ENCODE measurements at places on chromosomes 6 and 20.

GRCh38 chr6:84927551-84927950, 163.2 kb upstream of the TBX18 start:
- no peak for DNase-seq

- no peak for DNase-seq
These were observed 31.8 kb downstream of the PSMB9 start for GRCh38 chr6:32885698-32886286.

DNA sequence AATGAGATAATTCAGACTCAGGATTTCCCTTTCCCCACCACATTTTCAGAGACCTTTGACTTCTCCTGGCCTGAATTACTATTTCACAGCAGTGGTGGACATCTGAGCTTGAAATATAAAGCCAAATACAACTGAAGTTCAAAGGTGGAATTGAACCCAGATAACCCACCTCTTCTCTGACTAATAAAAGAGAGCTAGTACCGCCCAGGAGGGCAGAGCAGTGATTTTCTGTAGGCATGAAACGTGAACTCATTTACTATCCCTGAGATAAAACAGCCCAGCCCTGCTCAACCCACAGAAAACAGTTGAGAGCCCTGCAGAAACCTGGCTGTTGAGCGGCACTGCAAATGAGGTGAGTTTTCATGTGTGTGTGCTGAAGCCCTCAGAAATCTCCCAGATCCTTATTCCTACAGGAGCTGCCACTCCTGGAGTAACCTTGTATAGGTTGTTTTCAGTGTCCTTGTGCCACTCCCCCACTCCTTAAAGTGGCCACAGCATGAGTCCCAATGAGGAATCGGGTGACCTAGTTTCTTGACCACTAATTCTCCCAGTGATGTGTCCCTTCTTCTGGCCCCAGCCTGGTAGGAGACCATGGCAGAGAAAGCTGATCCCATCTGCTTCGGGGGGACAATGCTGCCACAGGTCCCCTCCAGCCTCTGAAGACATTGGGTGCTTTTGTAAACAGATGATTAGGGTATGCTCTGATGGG, 99.2 kb downstream of the NOL4L start:
- DNase-seq, result no peak

GRCh38 chr6:5645328-5646290, 361.1 kb downstream of the NRN1 start:
- DNase-seq, result no peak

GRCh38 chr6:35086636-35087360, 54.3 kb downstream of the TCP11 start:
- no peak for DNase-seq

DNA sequence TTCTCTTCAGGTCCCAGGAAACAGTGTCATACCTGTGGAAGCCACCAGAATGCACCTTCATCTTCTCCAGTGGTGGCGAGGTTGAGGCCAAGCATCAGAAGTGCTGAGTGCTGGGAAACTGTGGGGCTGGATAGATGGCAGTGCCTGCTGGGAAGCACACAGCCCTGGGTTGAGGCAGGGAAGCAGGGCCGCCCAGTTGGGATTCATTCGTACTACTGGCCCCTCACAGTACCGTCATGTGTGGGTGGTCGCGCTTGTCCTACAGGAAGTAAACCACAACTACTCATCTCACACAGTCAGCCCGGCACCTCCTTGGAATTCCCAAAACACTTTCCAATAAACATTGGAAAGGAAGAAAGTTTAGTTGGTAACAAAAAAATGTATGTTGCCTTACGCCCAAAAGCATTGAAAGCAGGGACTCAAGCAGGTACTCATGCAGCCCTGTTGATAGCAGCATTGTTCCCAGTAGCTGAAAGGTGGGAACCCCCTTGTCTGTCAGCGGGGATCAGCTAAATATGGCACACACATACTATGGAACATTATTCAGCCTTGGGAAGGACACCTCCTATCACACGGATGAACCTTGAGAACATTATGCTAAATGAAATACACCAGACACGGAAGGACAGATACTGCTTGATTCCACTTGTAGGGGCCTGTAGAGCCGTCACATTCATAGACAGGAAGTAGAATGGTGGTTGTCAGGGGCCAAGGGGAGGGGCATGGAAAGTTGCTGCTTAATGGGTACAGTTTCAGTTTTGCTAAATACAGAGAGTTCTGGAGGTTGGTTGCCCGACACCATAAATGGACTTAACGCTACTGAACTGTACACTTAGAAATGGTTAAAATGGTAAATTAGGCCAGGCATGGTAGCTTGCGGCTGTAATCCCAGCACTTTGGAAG, 162.7 kb downstream of the MTHFD1L start:
- DNase-seq, result no peak

DNA sequence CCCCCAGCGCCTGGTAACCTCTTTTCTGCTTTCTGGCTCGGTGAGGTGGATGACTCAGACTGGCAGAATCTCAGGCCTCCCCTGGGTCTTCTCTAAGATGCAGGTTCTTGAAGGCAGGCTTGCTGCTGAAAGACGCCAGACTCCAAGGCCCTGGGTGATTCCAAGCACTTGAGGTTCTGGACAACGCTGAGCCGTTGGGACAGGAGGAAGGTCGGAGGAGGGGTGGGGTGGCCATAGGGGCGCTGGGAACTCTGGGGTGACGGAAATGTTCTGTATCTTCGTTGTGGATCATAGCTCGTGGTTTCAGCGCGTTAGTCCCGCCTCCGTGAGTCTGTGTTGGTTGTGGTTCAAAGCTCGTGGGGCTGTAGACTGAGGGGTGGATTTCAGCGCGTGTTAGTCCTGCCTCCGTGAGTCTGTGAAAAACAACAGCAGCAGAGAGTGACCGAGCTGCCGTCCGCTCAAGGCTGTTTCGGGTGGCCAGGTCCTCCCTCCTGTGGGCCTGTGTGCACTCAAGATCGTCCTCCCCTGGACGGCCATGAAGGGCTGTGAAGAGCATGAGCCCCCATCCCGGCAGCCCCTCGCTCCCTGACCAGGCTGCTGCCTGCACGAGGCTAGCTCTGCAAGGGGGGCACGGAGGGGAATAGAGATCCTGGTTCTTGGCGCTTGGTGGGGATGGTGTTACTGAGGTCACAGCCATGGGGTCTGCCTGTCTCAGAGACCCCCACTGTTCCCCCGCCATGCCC, 7.7 kb downstream of the NTSR1 start:
- peak; percentile 20 for DNase-seq

DNA sequence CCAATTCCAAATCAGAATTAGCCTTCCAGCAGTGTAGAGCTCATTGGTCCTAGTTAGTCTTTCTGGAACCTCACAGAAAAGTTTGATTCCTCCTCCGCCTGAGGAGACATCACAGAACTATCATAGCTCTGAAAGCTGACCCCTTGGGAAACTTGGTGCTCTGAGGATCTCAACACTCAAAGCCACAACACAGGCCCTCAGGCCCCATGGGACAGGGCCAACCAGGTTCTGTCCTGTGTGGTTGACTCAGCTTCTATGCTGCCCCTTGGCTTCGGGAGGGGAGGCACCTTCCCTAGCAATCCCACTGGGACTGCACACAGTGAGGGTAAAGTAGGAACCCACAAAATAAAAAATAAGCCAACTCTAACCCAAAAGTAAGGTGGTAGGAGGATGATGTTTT, 237.5 kb upstream of the ECI2 start:
- no peak for DNase-seq

- DNase-seq, result no peak
These were observed 1.1 kb downstream of the PTCHD4 start for GRCh38 chr6:48109944-48110343.

DNA sequence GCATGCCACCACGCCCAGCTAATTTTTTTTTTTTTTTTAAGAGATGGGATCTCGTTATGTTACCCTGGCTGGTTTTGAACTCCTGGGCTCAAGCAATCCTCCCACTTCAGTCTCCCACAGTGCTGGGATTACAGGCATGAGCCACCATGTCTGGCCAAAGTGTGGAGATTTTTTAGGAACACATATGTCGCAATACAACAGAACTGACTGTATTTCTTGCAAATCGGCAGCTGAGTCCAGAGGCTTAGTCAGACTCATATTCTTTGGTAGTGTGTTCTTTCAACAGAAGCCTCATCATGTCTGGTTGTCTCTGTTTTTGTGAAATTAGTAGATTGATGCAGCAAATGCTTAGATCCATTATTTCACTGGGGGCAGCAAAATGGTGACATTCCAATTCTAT, 23.9 kb upstream of the CD164 start:
- no peak for DNase-seq

GRCh38 chr6:40482532-40482931, 104.6 kb downstream of the LRFN2 start:
- DNase-seq, result no peak

DNA sequence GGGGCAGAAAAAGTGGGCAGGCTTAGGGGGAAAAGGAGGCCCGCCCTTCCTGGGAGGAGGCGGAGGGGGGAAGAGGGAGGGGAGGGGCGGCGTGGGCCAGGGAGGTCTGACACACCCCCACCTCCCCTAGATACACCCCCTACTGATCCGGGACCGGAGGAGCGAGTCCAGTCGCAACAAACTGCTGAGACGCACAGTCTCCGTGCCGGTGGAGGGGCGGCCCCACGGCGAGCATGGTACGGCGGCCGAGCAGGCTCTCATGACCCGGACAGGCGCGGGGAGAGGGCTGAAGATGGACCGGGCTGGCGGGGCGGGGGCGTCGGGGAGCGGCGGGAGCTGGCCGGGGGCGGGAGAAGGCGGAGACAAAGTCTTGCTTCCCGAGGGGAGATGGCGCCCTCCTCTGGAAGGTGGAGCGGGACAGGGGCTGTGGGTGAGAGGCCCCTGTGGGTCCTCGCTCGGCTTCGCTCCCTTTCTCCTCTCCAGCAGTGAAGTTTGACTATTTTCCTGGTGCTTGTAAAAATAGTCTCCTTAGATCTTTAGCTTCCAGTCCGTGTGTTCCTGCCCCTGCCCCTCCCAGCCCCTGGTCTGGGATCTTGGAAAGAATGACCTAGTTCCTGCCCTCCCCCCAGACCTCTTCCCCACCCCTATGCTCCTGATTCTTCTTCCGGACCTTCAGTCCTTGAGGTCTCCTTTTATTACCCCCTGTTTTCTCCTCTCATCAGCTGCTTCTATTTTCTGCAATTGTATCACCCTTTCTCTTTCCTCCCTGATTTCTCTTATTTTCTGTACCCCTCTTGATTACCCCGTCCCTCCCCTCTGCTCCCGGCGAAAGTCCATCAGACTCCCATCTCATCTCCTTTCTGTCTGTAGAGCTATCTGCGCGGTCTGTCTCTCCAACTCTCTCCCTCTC, 6.1 kb downstream of the SYNGAP1 start:
- peak; percentile 60 for DNase-seq

DNA sequence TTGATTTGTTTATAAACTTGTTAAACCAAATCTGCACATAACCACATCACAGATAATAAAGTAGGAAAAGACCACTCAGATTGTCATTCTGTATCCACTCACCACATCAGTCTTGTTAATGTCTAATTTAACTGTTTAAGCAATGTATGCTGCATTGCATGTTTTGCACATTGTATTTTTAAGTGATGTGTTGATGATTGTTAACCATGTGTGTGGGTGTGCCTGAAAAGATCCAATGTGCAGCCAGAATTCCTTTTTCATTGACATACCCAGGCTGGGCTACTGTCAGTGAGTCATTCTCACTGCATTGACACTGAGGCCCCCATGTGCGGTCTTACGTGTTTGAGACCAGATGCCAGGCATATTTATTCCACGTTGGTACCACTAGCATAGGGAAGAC, 167.3 kb downstream of the TRMT11 start:
- no peak for DNase-seq

- no peak for DNase-seq
These were observed 20.1 kb downstream of the TOP1 start for GRCh38 chr20:41048461-41049301.

GRCh38 chr6:108720827-108721226, 127.4 kb upstream of the ARMC2 start:
- DNase-seq, result no peak

- DNase-seq, result no peak
These were observed 113.3 kb upstream of the SSTR4 start for GRCh38 chr20:22921595-22922421.

DNA sequence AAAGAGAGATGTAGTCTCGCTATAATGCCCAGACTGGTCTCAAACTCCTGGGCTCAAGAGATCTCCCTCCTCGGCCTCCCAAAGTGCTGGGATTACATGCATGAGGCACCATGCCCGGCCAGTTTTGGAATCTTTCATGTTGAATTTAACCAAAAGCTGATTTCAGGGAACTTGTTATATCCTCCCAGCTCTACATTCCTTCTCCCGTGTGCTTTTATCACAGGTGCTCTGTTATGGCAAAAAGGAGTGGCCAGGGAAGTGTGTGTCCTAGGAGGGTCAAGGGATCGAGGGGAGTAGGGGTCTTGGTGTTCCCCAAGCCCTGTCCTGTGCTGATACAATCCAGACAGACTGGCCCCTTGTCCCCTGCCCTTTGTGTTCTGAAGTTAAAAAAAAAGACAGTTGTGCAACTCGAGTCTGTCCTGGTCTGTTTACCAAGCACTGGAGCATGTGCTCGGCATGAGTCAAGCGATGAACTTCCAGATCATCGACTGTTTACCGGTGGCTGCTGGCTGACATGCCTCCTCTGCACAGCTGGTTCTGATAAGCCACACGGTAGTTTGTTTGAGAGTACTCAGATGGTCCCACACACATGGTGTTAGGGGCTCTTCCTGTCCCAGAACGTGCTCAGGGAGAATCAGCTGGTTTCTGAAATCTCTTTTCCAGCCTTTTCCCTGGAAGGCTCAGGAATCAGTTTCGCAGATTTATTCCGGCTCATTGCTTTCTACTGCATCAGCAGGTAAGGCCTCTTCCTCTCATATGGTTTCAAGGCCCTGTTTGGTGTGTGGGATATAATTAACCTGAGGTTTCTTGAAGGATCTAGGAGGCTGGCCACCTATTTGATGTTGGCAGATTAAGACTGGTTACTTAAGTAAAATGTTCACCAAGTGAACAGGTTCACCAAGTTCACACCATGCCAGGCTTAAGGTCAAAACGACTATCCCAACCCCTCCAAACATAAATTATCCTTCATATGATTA, 52.6 kb upstream of the NAA20 start:
- no peak for DNase-seq

- DNase-seq, result no peak
These were observed 20.6 kb downstream of the PPP1R16B start for GRCh38 chr20:38825901-38826625.

DNA sequence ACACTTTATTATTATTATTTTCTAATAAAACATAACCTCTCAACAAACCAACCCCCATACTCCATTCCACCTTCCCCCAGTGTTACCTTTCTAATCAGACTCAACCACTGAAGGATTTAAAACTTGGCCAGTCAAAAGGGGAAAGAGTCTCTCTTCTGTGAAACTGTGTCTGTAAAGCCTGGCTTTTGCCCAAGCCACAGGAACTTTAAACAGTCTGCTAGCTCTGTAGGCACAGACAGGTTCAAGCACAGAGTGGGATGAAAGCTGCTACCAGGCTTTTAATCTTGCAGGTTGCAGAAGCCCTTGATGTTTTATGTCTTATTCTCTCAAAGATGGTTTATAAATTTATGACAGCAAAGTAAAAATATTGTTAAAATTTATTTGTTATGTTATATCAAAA, 585.7 kb downstream of the TENT5A start:
- DNase-seq, result no peak

Measured in stimulated activated CD8-positive, alpha-beta memory T cell treated with anti-CD3 and anti-CD28 coated beads, Interleukin-4, amount 100 ng/mL, for 1 hour (primary cell).